ENCODE measurements at places on chromosomes 7 and 10.

DNA sequence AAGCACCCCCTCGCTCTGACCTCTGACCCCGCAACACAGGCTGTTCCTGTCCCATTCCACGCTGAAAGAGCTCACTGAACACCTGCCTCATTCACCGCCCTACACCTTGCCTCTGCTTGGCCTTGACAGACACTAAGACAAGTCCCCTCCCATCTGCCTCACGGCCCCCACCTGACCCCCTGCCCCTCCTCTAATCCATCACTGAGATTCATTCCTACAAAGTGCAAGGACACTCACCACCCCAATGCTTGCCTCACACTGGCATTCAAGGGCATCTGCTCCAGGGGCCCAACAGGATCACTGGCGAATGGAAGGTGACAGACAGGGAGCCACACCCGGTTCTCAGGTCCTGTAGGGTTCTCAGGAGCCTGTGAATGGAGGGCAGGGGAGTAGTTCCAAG, 68.1 kb upstream of the NANOS1 start:
- DNase-seq: no peak

- DNase-seq: no peak
Observed at GRCh38 chr10:92688573-92688926, 1.2 kb upstream of the HHEX start.

- DNase-seq: no peak
Observed at GRCh38 chr7:46567858-46568257, 646.8 kb upstream of the IGFBP3 start.

DNA sequence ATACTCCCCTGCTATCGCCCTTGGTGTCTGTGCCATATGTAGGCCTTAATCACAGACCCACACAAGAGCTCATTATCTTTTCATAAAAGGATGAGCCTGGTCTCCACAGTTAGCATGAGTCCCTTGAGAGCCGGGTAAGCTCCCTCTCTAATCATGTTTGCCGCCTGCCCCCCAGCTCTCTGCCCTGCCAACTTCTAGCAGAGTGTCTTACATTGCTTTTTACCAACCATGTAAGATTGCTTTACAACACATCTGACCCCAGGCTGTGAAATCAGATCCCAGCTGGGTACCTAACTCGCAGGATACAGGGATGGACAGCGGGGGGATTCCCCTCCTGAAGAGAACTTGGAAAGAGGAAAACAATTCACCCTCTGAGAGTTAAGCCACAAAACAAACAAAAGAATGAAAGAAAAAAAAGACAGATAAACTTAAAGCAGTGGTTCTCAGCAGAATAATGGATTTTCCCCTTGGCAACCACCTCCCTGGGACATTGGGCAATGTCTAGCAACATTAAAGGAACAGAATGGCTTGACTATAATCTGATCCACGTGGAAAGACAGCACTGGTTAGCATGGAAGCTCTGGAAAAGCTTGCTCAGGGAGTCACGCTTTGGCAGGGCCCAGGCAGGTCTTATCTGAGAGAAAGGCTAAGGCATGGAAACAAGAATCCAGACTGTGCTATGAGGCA, 39.4 kb upstream of the ATOH7 start:
- DNase-seq: no peak

DNA sequence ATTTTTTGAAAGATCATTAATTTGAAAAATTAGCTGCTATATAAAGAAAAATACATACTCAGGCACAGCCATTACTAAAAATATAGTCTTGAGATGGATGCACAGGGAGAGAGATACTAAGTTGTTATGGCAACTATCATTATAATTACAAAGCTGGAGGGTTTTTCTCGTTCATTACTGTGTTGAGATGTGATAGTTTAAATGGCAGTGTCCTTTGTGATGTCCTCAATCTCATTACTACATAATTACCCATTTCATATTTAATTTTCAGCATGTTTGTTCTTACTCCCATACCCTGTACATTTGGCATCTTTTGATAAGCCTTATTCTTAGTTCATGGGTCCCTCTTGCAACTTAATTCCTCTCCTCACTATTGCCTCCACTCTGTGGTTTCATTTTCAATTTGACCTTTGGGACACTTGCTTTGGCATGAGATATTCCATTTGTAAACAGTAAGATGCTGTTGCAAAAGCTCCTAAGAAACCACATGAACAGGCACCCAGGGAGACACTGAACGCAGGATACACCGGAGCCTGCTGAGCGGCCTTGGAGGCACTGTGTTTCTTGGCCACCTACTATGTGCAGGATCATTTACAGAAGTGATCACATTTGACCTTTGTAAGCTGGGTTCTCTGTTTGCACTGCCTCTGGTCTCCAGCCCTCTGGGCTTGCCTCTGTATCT, 4.8 kb upstream of the CPXM2 start:
- no peak for DNase-seq

DNA sequence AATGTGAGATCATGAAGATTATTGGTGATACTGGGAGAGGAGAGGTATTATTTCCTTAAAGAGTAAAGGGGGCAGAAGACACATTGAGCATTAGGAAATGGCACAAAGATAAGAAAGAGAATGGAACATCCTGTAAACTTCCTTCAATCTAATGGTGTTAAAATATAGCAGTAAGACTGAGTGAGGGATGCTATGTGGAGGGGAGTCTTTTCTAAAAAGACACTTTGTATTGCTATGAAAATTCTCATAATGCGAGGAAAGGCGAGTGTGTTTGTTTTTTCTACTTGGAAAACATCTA, 405.2 kb downstream of the ARL4A start:
- no peak for DNase-seq

GRCh38 chr7:94133460-94133859, 129.3 kb upstream of the BET1 start:
- no peak for DNase-seq
